Activated CD4-positive, alpha-beta T cell treated with anti-CD3 and anti-CD28 coated beads, Interleukin-2, amount 10 ng/mL, durations not matched to agents 7 days and 5 days (primary cell): ENCODE measurements at places on chromosomes 12 and 14. TPM values are rescaled to one million over a fixed set of nuclear protein-coding genes. Genes with fewer than 3 reads are reported as not detected.
A peak's percentile ranks its signal among the peaks of the same experiment; 100 is the strongest.

The GPRC5D gene
- total RNA-seq, result 0.22 TPM

The NANOG gene
- total RNA-seq, result not detected

The CEBPE gene
- 0.67 TPM for total RNA-seq

The PLA2G1B gene
- total RNA-seq, result not detected

GRCh38 chr12:49055978-49056754 is 4.4 kb downstream of the KMT2D start:
- peaks cover 53% of the 10 kb centered on the region for H3K36me3 ChIP-seq
- DNase-seq, result peak; percentile 70
- H3K27me3 ChIP-seq, result no peaks in the 10 kb centered on the region
- H3K4me3 ChIP-seq, result peak overlapping the region; percentile 94

- no peaks in the 10 kb centered on the region for H3K4me1 ChIP-seq
- no peak overlapping the region for H3K27ac ChIP-seq
- H3K36me3 ChIP-seq, result no peaks in the 10 kb centered on the region
- no peak for DNase-seq
- H3K4me3 ChIP-seq, result no peak overlapping the region
Observed at GRCh38 chr12:106001837-106002218, 136.9 kb downstream of the NUAK1 start.

DNA sequence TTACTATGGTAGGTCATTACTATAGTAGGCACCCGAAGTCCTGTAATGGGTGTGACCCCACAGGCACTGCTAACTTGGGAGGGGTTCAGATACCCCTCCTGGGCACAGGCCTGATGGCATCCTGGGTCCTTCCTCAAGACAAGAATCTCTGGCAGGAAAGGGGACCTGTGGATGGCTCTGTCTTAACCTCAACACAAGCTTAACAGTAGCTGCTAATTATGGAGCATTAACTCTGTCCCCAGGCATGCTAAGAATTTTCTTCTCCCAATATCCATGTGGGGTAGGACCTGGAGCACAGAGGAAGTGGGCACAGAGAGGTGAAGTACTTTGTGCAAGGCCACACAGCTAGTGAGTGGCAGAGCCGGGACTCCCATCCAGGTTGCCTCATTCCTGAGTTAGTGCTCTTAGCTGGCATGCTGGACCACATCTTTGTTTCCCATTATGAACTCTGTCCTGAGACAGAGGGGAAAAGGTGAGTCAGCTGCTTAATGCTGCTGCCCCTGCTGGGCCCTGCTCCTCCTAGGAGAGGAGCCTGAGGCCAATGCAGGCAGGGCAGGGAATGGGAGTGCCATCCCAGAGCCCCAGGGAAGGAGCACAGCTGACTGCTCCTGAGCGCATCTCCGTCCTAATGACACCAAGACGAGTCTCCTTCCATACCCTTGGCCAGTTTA is 32.1 kb downstream of the GALNT16 start:
- H3K4me1 ChIP-seq, result no peaks in the 10 kb centered on the region
- no peaks in the 10 kb centered on the region for H3K36me3 ChIP-seq
- H3K4me3 ChIP-seq, result no peak overlapping the region
- no peak overlapping the region for H3K27ac ChIP-seq
